ENCODE measurements at places on chromosomes 2 and 18. TPM values are rescaled to one million over a fixed set of nuclear protein-coding genes. Genes with fewer than 3 reads are reported as not detected.

DNA sequence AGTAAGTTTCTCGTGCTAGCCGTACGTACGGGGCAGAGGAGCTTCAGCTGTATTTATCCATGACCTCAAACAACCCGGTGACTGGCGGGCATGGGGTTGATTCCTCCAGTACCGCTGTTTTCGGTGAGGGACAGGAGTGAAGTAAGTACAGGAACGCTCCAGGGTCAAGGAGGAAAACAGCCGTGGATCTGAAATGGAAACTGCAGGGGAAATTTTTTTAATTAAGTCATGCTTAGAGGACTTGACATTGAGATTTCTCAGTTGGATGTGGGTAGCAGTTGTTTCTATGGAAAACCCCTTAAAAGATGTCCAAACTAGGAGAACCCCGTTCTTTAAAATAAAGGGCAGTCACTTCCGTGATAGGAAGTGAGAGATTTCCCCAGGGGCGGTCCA is 1.2 kb downstream of the RAB12 start:
- no peak overlapping the region for H3K27ac ChIP-seq
- no peaks in the 10 kb centered on the region for H3K36me3 ChIP-seq
- no peak for DNase-seq
- peaks cover 22% of the 10 kb centered on the region for H3K4me1 ChIP-seq
- peak overlapping the region; percentile 91 for H3K4me3 ChIP-seq

GRCh38 chr2:141015341-141016047 is 1115.3 kb downstream of the LRP1B start:
- H3K36me3 ChIP-seq: no peaks in the 10 kb centered on the region
- no peak overlapping the region for H3K4me3 ChIP-seq

The PLGLB2 gene
- not detected for total RNA-seq

DNA sequence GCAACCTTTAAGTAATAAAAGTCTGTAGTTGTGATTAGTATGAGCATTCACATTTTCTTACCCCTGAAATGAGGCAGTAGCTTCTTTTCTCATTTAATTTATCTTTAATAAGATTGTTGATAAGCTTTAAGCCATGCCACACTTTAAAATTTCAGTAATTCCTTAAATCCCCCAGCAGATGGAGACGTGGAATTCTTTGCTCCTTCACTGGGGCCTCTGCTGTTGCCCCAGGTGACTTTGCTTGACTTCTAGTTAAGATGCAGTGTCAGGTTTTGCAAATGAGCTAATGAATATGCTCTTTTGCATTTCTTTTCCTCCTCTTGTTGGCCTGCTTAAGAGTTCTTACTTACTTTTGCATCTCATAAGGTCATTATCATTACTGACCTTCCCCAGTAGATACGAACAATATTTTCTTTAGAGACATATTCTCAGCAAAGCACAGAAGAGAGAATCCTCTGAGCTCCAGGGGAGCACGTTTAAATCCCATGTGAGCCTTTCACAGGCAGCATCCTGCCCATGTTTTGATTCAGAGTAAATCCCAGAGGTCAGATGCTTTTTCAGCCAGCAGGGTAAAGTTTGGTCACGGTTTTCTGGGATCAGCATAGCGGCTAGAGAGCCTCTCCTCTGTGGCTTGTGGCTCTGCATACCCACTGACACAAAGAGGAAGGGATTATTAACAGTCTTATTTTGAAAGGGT is 222.9 kb downstream of the PTPRM start:
- no peaks in the 10 kb centered on the region for H3K36me3 ChIP-seq
- H3K27me3 ChIP-seq: no peaks in the 10 kb centered on the region
- no peak overlapping the region for H3K4me3 ChIP-seq
- no peaks in the 10 kb centered on the region for H3K4me1 ChIP-seq
- no peak overlapping the region for H3K27ac ChIP-seq
- DNase-seq: no peak

Measured in ovary (tissue), 10 donors.